ENCODE measurements at places on chromosomes 6 and 20.
A peak's percentile ranks its signal among the peaks of the same experiment; 100 is the strongest.

DNA sequence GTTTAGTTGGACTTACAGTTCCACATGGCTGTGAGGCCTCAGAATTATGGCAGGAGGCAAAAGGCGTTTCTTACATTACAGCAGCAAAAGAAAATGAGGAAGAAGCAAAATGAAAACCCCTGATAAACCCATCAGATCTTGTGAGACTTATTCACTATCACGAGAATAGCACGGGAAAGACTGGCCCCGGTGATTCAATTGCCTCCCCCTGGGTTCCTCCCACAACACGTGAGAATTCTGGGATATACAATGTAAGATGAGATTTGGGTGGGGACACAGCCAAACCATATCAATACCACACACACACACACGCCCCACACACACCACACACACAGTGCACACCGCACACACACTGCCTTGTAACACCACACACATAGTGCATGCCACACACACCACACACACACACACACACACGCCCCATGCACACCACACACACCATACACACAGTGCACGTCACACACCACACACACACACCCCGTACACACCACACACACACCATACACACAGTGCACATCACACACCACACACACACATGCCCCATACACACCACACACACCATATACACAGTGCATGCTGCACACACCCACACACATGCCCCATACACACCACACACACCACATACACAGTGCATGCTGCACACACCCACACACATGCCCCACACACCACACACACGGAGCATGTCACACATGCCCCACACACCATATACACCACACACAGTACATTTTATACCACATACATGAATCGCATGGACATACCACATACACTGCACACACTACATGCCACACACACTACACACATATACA is 310.5 kb downstream of the TAF4 start:
- no peak for DNase-seq

GRCh38 chr6:98454809-98455322 is 379.5 kb upstream of the POU3F2 start:
- no peak for DNase-seq

GRCh38 chr6:110357664-110358552 is at the start of gene METTL24:
Gene METTL24 (minus strand): TSS chr6:110358349. CDS start chr6:110358272, 77 bp downstream.
- peak; percentile 4 for DNase-seq

DNA sequence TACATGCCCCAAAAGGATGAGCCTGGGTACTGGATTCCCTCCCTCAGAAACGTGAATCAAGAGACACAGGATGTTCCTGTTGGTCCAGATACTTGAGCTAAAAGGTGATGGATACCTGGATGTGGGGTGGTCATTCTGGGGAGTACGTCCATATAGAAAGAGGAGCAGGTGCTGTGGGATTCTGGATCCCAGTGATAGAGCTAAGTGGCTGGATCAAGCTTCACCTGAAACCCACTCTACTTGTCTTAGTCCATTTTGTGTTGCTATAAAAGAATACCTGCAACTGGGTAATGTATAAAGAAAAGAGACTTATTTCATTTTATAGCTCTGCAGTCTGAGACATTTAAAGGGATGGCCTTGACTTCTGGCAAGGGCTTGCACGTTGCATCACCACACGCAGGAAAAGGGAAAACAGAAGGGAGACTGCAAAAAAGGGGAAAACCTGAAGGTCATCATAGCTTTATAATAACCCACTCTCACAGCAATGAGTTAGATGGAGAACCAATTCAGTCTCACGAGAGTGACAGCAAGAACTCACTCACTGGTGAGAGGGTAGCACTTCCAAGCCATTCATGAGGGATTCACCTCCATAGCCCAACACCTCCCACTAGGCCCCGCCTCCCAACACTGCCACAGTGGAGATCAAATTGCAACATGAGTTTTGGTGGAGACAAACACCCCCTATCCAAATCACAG is 31.2 kb downstream of the RIPOR3 start:
- DNase-seq: no peak

- no peak for DNase-seq
Observed at GRCh38 chr20:16314748-16315159, 258.5 kb downstream of the KIF16B start.

DNA sequence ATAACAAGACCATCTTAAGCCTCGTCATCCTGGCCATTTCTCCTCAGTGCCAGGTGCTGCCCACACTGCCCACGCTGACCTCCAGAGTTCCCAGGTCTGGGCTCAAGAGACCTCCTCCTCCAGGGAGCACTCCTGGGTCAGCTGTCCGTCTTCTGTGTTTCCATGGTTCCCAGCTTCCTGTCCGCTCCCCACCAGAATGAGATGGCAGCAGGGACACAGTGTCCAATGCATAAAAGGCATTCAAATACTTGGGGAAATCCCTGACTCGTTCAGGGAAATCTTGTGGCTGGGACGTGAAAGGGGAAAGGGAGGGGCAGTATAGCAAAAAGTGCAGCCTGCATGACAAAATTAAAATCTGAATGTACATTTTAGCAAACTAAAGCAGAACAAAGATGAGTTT is 54.3 kb downstream of the SLC23A2 start:
- no peak for DNase-seq

DNA sequence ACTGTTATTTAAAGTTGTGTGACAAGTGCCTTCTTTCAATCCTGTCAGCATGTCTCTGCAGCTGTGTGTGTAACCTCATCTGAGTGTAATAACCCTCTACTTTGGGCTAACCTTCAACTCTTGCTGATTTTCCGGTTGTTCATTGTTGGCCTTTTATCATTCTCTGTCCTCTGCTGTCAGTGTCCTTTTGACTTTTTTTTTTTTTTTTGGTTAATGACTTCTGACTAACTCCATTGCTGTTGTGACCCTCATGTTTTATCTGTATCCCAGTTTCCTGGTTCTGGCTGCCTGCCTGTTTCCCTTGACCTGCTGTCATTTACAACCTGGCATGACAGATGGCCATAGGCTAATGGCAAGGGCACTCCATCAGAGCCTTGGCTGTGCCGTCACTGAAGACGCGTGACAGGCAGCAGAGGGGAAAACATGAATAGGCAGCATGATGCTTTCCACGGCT is 145.7 kb upstream of the MAN1A1 start:
- no peak for DNase-seq

GRCh38 chr6:14333556-14334305 is 216.2 kb downstream of the CD83 start:
- DNase-seq: no peak

GRCh38 chr6:166166314-166167257 is 1.1 kb downstream of the TBXT start:
- no peak for DNase-seq

- peak; percentile 78 for DNase-seq
Observed at GRCh38 chr6:166556863-166557322, 29.6 kb downstream of the RAMACL start.

GRCh38 chr20:37377346-37378081 is 31.6 kb downstream of the SRC start:
- no peak for DNase-seq

DNA sequence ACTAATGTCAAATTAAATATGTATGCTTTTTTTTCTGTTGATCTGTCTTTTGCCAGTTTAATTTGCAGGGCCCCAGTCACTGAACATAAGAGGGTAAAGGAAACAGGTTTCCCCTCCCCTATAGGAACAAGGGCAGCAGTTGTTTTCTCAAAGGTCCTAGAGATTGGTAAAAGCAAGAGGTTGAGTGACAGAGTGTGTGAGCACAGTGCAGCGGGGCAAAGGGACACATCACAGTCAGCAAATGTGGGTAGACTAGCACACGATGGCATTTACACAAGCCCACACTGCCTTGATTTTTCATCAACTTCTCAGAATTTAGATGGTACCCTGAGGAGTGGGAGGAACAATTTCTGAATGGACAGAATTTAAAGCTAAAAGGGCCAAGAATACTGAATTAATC is 138.7 kb upstream of the MYLIP start:
- DNase-seq: no peak

- DNase-seq: no peak
Observed at GRCh38 chr6:118122801-118123200, 215.7 kb downstream of the SLC35F1 start.

GRCh38 chr6:134577998-134578397 is 260.1 kb upstream of the SGK1 start:
- no peak for DNase-seq

DNA sequence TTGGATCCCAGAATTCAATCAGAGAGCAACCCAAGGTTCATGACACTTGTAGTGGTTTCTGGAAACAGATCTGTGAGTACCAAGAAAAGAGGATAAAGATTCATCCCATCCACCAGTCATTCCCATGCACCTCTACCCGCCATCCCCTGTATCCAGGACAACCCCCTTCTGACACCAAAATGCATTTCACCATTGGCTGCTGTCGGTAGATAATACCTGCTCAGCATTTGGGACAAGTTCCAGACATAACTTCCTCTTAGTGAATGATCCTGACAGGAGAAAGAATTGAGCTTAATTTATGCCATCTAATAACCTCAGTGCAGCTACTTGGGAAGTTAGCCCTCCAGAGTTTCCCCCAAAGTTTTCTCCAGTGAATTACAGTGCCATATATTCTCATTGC is 329.1 kb downstream of the ZFAND3 start:
- DNase-seq: no peak

DNA sequence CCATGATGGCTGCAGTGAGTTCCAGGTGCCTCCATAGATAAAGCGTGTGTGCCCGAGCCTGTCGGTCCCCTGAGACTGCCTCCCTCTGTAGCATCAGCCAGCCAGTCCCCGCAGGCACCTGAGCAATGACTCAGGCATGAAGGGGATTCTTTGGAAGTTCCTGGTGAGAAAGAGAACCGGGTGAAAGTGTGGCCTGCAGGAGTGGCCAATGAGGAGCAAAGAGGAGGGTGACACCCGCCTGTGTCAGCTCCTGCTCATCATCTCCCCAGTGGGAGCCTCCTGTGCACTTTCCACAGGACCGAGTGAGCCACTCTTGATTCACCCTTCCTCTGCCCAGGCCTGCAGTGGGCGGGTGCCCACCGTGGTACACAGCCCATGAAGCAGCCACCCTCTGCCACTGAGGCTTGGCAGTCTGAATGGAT is 71.2 kb upstream of the PTPN1 start:
- no peak for DNase-seq

DNA sequence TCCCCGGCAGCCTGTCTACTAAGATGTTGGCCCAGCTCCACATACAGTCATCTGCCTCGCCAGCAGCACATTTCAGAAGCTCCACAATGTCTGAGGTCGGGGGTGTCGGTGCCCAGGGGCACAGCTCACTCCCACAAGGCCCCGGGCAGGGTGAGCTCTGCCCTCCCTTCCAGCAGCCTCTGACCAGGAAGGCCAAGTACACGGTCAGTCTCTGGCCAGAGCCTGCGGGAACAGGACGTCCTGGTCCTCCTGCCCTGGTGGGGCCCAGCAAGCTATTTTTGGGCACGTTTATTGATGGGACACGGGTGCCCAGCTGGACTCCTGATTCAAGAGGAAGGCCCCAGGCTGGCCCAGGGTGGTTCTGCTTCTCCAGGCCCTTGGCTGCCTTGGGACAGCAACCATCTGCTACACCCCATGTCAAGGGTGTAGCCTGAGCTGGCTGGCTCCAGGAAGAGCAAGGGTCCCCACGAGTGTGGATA is 114.9 kb upstream of the PTPN1 start:
- DNase-seq: no peak

- peak; percentile 12 for DNase-seq
Observed at GRCh38 chr6:132961610-132962009, 147.2 kb downstream of the RPS12 start.

GRCh38 chr6:144341831-144342527 is 56.8 kb downstream of the UTRN start:
- no peak for DNase-seq

DNA sequence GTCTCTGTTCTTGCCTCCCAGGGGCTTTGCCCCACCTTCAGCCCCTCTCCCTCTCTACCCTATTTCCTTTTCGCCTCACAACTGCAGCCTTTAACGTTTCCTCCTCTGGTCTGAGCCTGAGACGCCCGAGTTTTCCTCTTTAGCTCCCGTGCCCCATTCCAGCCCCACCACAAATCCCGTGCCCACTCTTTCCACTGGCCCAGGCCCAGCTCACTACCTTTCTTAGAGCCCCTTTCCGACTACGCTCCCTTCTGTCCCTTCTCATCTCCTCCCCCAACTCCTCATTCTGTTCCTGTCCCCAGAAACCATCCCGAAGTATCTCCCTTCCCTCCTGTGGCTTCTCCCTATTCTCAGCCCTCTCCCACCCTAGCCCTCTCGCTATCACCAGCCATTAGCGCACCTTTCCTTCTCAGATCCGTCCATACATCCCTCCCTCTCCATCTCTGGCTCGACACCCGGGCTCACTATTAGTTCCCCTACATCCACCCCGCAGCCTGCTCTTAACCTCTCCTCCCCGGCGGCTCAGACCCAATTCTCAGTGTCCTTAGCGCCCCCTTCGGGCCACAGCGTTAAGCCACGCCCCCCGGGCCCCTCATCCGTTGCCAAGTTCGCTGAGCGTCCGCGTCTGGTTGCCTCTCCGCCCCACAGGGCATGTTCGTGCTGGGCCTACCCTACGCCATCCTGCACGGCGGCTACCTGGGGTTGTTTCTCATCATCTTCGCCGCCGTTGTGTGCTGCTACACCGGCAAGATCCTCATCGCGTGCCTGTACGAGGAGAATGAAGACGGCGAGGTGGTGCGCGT is 2.7 kb downstream of the SLC32A1 start:
- peak; percentile 52 for DNase-seq

- DNase-seq: no peak
Observed at GRCh38 chr6:95548188-95548786, 29.0 kb upstream of the MANEA start.

- DNase-seq: no peak
Observed at GRCh38 chr6:71376830-71377229, 88.2 kb downstream of the OGFRL1 start.

DNA sequence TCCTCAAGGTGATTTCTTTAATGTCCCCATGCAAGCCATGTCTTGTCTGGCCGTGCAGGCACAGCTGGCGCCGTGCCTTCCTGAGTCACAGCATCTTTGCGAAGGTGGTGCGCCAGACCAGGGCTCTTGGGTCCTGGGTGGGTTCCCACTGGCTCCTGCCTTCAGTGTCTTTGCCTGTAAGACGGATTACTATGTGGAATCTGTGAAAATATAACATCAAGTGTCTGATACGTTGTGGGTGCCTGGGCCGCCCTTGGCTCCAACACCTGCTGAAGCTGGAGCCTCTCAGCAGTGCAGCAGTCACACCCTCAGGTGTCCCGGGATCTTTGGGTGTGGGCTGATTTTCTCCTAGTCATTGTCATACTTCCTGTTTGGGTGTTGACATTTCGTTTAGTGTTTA is 3.2 kb downstream of the OSBPL2 start:
- DNase-seq: no peak
